ENCODE measurements at places on chromosomes 5 and 9.

DNA sequence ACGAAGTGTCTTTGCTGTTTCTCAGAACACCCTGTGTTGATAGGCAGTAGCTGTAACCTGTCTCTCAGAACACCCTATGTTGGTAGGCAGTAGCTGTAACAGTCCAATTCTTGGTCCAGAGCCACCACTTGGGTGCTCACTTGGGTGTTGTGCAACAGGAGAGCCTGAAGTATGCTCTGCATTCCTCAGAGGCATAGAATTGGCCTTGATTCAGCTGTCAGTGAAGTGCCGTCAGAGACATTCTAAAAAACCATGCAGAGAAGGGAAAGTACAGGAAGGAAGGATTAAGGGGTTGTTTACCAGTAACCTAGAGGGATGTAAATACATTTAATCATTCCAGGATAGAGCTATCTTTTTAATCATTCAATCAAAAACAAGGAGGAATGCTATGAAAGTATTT, 231.2 kb downstream of the ARRDC3 start:
- no peak for DNase-seq

DNA sequence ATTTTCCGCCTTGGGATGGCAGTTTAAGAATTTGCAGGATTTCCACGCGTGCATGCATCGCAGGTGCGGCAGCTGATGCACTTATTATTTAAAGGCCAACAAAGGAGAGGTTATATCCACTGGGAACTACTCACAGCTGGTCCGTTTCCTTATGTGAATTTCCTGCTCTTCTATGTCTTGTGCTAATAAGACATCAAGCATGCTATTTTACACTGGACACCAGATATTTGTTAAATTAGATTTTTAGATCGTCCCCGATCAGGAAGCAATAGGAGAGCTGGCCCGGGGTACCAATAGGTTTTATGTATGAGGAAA, 476 bp upstream of the DTWD2 start:
- no peak for DNase-seq

GRCh38 chr5:9320652-9321051, 225.2 kb downstream of the SEMA5A start:
- DNase-seq: no peak

DNA sequence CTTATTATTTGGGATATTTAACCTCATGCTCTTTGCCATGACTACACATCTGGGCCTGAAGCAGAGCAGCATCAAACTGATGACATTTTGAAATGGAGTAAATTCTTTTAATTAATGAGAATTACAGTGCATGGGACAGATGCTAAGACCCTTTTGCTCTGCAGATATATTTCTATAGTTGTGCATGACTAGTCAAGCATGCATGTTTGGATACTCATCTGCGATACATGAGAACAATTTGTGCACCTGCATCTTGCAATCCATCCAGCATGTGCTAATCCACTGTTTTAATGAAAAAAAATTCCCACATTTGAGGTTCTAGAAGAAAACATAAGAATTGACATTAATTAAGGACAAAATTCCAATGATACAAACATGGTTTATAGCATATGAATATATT, 1047.6 kb upstream of the ACO1 start:
- no peak for DNase-seq

DNA sequence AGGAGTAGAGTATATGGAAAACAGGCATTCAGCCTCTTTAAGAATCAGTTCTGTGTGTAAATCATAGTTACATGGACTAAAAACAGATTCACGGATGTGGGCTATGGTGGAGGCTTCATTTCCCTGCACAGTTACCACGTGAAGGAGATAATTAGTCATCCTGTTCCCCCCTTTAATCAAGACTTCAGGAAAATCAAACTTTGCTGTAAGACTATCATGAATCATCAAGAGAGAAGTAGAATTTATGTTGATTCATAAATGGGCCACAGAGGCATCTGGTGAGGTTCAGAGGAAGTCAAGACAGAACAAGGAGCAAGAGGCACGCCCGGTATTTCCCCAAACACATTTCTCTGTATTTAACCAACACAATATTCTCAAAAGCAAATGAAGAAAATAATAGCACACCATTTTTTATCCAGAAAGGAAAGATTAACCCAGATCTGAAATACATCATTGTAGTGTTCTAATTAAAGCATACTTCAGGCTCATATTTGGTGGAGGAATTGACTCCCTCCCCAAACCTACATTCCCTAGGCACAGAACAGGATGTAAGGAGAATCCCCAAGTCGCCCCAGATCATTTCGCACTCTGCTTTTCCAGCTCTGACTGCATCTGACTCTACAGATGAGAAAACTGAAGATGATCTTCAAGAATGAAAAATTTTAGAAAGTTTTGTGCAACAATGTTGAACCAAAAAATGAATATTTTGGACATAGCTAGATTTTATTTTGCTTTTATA, 175.8 kb upstream of the GAS1 start:
- DNase-seq: no peak

- no peak for DNase-seq
Measured at GRCh38 chr5:172719211-172719610, 51.8 kb downstream of the DUSP1 start.

DNA sequence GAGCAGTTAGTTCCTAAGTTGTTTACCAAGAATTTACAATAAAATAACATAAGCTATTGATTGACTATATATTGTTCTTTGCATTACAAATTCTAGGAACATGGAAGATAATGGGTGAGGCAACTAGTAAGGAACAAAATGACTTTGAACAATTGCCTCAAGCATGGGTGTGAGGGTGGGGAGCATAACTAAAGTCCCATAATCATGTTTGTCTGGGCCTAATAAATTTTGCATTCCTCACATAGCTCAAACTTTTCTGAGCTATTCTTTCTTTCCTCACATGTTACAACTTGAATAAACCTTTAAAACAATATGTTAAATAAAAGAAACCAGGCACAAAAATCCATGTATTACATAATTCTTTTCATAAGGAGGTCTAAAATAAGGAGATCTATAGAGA, 1066.1 kb downstream of the NR2F1-AS1 start:
- no peak for DNase-seq

DNA sequence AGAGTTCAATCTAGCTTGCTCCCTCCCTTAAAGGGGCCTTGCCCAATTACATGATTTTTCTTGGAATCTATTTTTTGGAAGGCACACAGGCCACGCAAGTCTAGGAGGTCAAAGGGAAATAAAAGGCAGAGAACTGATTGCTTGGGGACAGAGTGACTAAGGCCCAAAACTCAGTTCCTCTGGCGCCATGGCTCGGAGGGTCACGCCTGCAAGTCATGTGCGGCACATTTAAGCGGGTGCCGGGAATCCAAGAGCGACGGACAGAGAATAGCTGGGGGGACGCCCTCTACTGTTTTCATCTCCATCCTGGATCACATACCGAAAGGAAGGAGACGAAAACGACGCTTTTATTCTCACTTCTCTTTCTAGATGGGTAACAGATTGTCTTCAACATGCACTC, 78.6 kb downstream of the FREM1 start:
- no peak for DNase-seq

DNA sequence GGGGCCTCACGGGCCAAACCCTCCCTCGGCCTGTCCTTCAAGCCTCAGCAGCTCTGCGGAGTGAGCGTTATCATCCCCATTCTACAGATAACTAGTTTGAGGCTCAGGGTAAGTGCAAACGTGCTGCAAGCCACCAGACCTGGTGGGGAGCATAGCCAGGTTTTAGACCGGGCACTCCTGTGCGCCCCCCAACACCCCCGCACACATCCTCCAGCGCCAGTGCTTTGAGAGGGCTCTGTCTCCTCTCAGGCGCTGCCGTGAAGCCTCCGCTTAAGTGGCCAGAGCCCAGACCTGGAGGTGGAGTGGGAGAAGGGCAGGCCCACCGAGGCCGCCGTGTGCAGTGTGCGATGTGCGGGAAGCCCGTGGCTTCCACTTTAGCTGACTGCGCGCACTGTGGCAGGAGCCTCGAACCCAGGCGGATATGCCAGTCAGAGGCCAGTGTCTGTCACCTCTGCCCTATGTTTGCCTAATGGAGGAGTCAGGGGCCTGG, 1.6 kb upstream of the MGAT1 start:
- DNase-seq: no peak

DNA sequence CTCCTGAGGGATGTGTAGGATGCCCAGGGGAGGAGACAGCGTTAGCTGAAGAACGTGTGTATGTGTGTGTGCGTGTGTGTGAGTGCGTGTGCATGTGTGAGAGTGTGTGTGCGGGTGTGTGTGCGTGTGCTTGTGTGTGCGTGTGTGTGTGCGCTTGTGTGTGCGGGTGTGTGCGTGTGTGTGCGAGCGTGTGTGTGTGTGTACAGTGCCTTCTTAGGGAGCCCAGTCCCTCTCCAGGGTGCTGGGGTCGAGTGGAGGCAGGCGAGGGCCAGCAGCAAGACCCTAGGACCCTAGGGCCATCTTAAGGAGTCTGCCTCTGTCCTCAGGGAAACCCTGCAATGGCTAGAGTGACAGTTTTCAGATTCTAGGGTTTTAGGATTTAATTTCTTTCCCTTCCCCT, 26.0 kb upstream of the STXBP1 start:
- DNase-seq: no peak

GRCh38 chr5:103224894-103225246, 33.7 kb upstream of the MACIR start:
- DNase-seq: no peak

DNA sequence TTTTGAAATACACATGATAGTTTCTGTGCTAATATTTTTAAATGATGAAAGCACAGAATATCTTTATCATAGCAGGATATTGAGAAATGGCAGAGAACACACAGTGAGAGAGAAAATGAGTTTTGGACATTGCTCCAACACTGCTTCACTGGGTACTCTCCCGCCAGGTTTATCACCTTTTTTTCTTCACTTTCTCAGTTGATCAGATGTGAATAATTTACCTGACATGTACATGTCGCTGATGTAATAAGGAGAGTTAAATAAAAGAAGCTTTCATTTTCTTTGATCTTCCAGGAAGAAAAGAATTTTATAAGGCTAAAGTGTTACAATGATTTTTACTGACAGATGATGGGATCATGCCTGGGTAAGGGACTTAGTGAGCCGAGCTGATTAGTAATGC, 134.5 kb downstream of the ALDH1A1 start:
- DNase-seq: no peak

GRCh38 chr9:95070549-95071021, 246.9 kb downstream of the FANCC start:
- no peak for DNase-seq

DNA sequence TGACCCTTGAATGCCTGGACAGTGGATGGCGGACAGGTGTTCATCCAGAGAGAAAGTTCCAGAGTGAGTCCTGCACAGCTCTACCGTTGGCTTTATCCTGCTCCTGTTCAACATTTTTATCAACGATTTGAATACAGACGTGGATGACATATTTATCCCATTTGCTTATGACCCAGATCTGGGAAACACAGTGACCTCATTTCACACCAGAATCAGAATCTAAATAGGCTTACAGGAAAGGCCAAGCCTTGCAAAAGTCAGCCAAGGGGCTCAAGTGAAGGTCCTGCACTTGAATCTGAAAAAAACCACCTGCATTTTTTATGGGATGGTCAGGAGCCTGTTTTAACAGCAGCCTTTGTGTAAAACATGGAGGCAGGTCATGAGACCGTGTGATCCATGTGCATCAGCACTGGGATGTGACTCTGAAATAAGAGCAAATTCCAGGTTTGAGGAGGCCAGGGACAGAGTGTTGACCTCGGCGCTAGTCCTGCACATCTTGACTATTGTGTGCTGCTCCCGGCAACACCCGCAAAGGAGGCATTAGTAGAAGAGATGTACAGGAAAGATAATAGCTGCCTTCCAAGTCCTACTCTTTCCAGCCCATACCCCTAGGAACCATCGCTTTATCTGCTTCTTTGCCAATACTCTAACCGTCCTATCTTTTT, 18.5 kb downstream of the PDZD2 start:
- DNase-seq: no peak

DNA sequence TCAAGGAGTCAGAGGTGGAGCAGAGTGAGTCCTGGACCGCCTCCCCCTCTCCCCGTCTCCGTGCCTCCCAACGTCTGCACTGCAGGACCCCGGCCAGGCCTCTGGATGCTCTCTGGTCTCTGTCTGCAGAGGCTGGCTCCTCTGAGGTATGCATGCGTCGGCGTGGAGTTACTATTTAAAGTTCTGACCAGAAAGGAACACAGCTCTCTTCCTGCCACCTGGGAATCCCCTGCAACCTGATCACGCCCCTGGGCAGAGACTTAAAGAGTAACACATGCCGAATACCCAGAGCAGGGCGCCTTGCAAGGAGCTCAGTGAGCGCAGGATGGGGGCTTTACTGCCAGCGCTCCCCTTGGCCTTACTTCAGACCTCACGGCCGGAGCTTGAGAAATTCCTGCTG, 16.0 kb downstream of the ANXA6 start:
- DNase-seq: peak; percentile 60

DNA sequence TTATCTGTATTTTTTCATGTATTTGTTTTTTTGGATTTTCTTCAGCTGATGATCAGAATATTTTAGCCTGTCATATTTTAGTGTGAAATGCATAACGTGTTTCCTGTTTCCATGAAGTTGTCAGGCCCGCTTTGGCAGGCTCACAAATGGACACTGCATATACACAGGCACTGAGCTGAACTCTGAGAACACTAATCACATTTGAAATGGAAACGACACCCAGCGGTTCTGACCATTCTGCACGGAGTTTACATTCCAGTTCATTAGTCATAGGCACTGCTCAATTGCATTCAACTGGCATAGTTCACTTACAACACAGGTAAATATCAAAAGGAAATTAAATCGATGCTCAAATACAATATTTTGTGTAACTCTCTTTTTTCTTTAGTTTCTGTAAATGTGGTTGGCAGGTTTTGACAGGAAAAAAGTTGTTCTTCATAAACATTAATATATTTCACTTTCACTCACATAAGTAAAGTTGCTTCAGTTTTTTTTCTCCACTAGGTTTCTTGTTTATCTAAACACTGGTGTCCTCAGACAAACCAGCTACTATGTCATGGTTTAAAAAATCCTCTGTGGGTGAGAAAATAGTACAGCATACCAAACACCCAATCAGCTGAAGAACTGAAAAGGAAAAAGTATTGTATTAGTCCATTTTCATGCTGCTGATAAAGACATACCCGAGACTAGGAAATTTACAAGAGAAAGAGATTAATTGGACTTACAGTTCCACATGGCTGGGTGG, 559.0 kb upstream of the DAP start:
- no peak for DNase-seq

DNA sequence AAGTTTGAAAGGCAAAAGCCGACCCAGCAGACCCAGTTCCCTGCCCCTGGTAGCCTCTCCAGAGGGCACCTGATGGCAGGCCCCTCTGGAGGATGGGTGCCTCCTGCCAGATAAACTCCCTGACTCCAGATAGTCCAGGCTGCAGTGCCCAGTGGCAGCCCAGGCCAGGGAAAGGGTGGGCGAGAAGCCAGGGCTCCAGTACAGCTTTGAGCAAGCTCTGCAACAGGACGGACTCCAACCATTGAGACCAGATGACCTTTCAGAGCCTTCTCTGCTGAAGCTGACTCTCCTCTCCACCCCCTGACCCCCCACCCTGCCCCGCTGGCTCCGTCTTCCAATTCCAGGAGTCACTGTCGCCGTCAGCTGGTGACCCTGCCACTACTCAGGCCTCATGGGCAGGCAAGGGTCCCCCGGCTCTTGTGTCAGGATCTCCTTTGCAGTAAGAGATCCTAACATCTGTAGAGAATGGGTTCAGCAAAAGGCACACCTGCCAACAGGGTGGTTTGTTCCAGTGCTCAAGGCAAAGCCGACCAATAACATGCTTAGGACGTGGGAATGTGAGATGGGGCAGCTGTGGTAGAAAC, 15.5 kb upstream of the FCN1 start:
- DNase-seq: no peak

- no peak for DNase-seq
Measured at GRCh38 chr5:29077451-29077850, 2039.1 kb upstream of the CDH9 start.

GRCh38 chr5:110909950-110910349, 161.6 kb upstream of the TSLP start:
- no peak for DNase-seq

GRCh38 chr9:79812507-79813257, 240.9 kb downstream of the TLE4 start:
- no peak for DNase-seq
